NCI-H187 treated with DMSO at 0.1 percent for 48 hours (cell line): ENCODE measurements at places on chromosomes 4 and X.

- no peak for DNase-seq
Measured at GRCh38 chrX:8743126-8743732, 11.3 kb upstream of the ANOS1 start.

DNA sequence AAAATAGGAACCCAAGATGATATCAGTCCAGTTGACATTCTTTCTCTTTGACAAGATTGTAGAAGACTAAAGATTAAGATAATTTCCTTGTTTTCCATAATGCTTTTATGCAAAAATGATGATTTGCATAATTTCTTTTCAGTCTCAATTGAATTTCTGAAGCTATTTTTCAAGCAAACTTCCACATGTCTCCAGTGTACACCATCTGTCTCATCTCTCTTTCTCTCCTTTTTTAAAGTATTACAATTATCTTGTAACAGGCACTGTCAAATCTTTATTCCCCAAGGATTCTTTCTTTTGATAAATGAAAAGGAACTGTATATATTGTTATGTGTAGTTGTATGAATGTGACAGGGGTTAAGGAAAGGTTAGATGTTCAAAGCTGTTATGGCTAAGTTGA lies 7.9 kb upstream of the SH3RF1 start:
- no peak for DNase-seq

DNA sequence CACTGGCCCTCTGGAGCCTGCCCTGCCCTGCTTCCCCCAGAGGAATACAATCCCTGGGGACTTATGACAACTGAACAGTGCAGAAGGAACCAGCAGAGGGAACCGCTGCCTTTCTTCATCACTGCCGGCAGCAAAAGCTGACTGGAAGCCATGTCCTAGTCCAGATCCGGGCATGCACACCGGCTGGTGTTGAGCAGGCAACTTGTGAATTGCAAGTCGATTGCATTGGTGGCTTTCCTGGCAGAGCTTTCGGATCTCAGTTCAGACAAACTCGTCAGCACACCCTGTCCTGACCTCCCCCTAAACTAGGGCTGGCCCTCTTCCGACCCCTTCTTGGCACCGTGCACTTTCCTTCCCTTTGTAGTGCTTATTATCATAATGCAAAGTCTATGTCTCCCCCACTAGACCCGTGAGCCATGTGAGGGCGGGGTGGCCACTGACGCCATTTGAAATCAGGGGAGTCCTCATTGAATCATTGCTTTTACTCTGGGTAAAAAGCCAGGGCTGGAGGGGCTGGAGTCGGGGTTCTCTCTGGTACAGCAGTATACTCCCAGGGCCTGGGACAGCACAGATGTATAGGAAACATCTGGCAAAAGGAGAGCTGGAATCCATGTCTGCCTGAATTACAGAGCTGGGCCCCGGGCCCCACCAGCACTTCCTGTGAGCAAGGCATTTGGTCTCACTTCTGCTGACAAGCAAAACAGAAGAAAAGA lies 1.8 kb downstream of the ARHGAP4 start:
- DNase-seq, result no peak

GRCh38 chr4:33625748-33626147 lies 2618.6 kb downstream of the ARAP2 start:
- DNase-seq, result no peak

GRCh38 chr4:176236946-176237345 lies 32.1 kb downstream of the ASB5 start:
- no peak for DNase-seq

GRCh38 chrX:113124693-113125092 lies 284.1 kb upstream of the AMOT start:
- no peak for DNase-seq

- DNase-seq, result no peak
Measured at GRCh38 chrX:46793386-46794143, 34.6 kb upstream of the SLC9A7 start.

DNA sequence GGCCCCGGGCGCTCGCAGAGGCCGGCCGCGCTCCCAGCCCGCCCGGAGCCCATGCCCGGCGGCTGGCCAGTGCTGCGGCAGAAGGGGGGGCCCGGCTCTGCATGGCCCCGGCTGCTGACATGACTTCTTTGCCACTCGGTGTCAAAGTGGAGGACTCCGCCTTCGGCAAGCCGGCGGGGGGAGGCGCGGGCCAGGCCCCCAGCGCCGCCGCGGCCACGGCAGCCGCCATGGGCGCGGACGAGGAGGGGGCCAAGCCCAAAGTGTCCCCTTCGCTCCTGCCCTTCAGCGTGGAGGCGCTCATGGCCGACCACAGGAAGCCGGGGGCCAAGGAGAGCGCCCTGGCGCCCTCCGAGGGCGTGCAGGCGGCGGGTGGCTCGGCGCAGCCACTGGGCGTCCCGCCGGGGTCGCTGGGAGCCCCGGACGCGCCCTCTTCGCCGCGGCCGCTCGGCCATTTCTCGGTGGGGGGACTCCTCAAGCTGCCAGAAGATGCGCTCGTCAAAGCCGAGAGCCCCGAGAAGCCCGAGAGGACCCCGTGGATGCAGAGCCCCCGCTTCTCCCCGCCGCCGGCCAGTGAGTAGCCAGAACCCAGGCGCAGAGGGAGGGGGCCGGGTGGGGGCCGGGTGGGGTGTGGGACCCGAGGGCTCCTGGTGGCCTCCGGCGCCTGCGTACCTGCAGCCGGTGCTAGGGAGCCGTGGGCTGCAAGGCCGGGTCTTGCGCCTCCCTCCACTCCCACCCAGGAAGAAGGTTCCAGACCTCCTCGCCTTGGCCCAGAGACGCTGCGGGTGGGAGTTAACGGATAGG lies 534 bp downstream of the MSX1 start:
- DNase-seq, result no peak

DNA sequence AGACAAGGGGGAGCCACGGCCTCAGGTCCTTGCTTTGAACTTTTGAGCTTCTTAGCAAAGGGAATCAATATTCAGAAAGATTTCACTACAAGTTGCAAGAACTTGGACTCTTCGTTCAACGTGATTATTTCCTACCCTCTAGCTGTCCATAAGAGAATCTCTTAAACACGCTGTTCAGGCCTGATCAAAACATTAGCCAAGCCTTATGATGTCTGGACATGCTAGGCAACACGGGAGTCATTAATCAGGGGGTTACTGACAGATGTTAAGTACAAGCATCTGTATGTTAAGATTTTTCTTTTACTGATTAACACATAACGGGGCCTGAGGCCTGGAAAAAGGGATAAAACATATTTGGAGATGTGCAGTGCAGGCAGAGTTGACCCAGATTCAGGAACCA lies 138.9 kb upstream of the IL1RAPL2 start:
- DNase-seq, result no peak

GRCh38 chr4:177008071-177008835 lies 215.5 kb upstream of the VEGFC start:
- DNase-seq, result no peak

GRCh38 chrX:96579252-96579651 lies 105.4 kb upstream of the DIAPH2 start:
- no peak for DNase-seq

DNA sequence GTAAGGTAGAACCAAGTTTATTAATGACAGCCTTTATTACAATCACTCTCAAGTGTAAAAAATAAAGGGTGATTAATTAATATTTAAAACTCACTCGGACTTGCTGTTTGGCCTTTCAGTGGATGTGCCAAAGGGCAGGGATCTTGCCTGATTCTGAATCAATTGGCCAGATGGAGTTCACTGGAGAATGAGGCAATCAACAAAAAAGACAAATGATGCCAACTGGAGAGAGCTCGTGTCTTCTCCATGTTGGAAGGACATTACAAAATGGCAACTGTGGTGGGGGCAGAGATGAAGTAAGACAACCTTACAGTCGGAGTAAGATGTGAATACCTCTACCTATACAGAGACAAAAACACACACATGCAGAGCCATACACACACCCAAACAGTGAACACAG lies 188.0 kb downstream of the TSPAN5 start:
- no peak for DNase-seq

GRCh38 chr4:7642741-7643458 lies 208.2 kb upstream of the PSAPL1 start:
- DNase-seq, result no peak

- DNase-seq, result no peak
Measured at GRCh38 chr4:84035568-84035967, 463.5 kb downstream of the NKX6-1 start.

DNA sequence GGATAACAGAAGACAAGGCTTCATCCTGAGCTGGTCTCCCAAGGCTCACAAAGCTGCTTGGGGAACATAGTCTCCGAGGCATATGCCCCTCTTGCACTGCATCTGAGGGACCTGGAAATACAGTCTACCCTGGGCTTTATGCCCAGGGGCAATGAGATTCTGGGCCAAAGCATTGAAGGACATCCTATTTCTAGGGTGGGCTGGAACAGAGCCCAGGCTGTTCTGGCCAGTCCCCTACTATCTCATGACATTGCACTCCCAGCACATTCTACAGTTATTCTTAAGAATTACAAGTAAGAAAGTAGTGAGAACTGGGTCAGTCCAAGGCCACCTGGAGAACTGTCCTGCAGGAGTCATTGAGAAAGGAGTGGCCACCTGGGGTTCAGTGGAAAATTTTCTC lies 107.6 kb downstream of the USP46 start:
- DNase-seq, result no peak

DNA sequence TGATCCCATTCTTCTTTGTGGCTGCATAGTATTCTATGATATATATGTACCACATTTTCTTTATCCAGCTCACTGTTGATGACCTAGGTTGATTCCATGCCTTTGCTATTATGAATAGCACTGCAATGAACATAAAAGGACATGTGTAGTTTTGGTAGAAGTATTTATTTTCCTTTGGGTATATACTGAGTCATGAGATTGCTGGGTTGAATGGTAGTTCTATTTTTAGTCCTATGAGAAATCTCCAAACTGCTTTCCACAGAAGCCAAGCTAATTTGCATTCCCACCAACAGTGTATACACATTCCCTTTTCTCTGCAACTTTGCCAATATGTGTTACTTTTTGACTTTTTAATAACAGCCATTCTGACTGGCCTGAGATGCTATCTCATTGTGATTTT lies 278.3 kb downstream of the PCDH18 start:
- no peak for DNase-seq

GRCh38 chrX:29728639-29729038 lies 486.7 kb upstream of the MAGEB2 start:
- no peak for DNase-seq

- DNase-seq, result no peak
Measured at GRCh38 chr4:14168919-14169318, 541.4 kb upstream of the BOD1L1 start.
